ENCODE measurements at places on chromosomes 16 and 17. TPM values are rescaled to one million over a fixed set of nuclear protein-coding genes. Genes with fewer than 3 reads are reported as not detected.
A peak's percentile ranks its signal among the peaks of the same experiment; 100 is the strongest.

The METTL26 gene
- 165 TPM for polyA plus RNA-seq

DNA sequence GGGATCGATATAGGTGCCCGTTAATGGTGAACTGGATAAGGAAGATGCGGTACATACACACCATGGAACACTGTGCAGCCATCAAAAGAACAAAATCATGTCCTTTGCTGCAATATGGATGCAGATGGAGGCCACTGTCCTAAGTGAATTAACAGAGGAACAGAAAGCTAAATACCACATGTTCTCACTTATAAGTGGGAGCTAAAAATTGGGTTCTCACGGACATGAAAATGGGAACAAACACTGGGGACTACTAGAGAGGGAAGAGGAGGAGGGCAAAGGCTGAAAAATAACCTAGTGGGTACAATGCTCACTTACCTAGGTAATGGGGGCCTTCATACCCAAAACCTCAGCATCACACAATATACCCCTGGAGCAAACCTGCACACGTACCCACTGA, 302.6 kb downstream of the XYLT1 start:
- H3K4me1 ChIP-seq = no peaks in the 10 kb centered on the region
- DNase-seq = no peak
- no peak overlapping the region for H3K27ac ChIP-seq
- no peaks in the 10 kb centered on the region for H3K27me3 ChIP-seq
- no peaks in the 10 kb centered on the region for H3K36me3 ChIP-seq
- no peak overlapping the region for H3K4me3 ChIP-seq

DNA sequence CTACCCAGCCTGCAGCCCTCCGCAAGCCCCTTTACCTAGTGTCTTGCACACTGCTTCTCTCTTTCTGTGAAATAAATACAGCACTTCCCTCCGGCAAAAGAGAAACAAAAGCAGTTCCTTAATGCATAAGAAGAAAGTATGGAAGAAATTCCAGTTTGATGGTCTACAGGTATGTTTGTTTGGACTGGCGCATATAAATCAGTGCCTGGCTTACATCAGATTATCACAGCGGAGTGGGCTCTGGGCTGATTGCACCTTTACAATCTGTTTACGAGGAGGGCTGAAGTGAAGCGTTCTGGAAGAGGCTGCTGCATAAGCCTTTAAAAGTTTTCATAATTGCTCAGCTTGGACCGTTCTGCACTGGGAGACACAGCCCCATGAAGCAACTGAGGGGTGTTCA, 153.5 kb upstream of the FOXF1 start:
- H3K4me1 ChIP-seq = no peaks in the 10 kb centered on the region
- no peak for DNase-seq
- no peaks in the 10 kb centered on the region for H3K36me3 ChIP-seq
- no peak overlapping the region for H3K4me3 ChIP-seq
- peaks cover 14% of the 10 kb centered on the region for H3K27me3 ChIP-seq

The HBA2 gene
- polyA plus RNA-seq = 3.6 TPM

The HNF1B gene
- not detected for polyA plus RNA-seq

GRCh38 chr17:57948555-57949420, 6.4 kb downstream of the CUEDC1 start:
- peak overlapping the region; percentile 78 for H3K27ac ChIP-seq
- no peak for DNase-seq
- peaks cover 84% of the 10 kb centered on the region for H3K4me1 ChIP-seq
- H3K27me3 ChIP-seq = no peaks in the 10 kb centered on the region
- no peaks in the 10 kb centered on the region for H3K36me3 ChIP-seq
- no peak overlapping the region for H3K4me3 ChIP-seq

DNA sequence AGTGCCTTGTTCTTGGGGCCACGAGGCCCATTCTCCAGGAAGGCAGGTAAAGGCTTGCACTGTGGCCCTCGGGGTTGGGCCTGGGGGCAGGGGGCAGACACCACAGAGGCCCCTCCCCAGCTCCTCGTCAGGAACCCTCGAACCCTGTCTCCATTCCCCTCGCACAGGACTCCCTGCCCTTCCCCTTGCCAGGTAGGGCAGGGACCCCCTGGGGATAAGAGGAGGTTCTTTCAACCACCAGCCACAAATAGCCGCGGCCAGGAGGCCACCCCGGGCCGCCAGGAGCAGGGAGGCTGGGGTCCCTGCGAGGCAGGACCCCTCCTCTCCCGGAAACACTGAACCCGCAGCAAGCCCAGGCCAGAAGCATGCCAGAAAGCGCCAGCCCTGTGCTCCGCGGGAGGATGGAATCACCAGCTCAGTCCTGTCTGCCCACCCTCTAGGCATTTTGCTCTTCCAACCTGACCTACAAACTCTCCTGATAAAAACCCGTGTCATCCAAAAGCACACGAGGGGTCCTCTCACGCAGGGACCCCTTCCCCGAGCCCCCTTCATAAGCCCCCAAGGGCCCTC, 45.6 kb downstream of the SLC47A1 start:
- peak overlapping the region; percentile 52 for H3K4me3 ChIP-seq
- H3K36me3 ChIP-seq = no peaks in the 10 kb centered on the region
- DNase-seq = no peak
- no peaks in the 10 kb centered on the region for H3K4me1 ChIP-seq
